ENCODE measurements at places on chromosomes 12 and 14.

- DNase-seq, result peak; percentile 95
These were observed 45.7 kb upstream of the RFLNA start for GRCh38 chr12:124248941-124249825.

GRCh38 chr12:1204581-1205121 lies 213.6 kb downstream of the ERC1 start:
- DNase-seq, result no peak

DNA sequence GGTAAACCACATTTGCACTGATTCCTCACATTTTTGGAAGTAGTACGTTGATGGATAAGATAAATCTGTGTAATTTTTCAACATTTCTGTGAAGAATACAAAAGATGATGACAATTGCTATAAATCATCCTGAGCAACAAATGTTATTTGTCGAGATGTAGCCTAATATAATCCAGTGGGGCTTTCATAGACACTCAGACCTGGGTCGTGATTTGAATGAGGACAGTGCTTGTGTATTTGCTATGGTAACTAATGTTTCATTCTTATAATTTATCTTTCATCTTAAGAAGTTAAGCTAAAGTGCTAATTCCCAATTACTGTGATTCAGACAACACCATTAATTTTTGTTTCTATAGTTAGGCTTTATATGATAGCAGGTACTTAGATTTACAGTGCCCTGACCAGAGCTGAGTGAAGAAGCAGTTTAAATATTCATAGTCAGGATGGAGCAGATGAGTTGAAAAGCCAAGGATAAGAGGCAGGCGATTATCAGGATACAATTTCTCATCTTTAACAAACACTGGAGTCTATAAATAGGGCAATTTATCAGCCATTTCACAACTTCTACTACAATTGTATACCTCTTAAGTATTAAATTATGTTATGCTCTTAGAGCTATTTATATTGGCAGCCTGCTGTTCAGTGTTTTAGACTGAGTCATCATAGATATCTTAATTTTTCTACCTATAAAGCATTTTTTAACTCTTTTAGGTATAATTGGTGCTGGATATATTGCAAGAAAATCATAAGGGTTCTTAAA lies 359.9 kb downstream of the TRHDE start:
- peak; percentile 93 for DNase-seq

GRCh38 chr12:113230315-113231234 lies 9.3 kb downstream of the TPCN1 start:
- DNase-seq, result no peak

DNA sequence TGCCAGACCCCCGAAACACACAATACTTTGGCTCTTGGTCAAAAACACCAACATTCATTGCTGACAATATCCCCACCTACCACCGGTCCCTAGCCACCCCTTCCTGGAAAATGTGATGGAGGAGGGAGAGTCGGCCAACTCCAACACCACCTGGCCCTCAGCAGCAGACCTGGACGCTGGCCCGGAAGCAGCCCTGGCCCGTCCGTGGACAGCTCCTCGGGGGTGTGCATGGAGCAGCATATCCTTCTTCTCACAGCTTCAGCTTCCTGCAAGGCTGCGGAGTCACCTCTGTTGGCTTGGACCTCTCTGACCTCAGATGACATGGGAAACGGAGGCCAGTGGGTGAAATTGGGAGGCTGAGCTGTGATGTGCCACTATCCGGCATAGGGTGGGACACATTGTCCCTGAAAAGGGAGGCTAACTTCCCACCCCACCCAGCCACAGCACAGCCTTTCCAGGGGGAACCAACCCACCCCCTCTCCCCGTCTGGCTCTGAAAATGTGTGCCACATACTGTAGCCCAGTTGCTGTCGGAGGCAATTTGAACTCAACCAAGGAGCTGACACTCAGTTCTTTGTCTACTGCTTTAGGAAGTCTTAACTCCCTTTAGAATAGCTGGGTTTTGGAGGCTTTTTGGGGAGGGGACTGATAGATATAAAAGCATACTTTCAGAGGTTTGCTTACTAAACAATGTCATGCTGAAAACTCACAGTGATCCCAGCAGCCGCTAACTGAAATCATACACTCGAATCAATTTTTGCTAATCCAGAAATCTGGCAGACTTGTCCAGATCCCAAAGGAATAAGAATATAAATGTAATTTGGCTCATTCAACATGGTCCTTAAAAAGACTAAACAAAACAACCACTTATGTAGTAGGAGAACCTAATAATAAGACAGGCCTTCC lies 43.1 kb upstream of the LTA4H start:
- no peak for DNase-seq

DNA sequence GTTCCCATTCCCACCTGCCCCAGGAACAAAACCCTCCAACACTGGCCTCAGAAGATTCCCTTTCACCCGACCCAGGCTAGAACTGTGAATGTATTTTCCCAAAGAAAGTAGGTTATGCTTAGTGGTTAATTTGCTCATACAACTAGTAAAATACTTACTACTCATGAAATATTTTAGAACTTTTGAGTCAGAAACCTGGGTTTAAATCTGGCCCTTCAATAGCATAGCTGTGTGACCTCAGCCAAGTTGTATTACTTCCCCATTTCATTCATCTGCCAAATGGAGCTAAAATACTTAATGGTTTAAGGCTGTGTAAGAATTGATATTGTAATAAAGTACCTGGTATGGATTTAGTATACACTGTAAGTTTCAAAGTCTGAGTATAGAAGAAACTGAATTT lies 69.1 kb upstream of the DNM1L start:
- no peak for DNase-seq

DNA sequence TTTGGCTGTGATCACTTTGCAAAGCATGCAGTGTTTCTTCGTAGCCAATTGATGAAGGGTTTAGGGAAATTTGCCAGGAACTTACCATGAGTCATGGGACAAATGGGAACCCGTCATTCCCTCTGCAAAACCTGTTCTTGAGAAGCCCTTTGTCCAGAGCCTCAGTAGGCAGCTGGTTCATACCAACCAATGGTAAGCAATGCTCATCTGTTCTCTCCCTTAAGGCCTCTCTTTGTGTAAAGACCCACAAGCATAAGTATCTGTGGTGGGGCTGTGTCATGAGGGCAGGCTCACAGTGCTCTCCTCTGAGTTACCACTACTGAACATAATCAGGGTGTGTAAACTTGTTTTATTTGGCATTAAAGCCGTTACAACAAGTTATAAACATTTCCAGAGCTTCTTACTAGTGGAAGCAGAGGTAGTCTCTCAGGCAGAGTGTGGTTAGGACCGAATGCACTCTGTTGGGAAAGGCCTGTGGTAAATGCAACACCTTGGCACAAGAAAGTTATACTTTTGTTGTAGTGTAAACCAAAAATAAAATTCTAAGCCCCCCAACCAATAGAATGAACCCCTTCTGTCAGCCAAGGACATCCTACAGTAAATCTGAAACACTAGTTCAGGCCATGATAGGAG lies 119.8 kb downstream of the SINHCAF start:
- DNase-seq, result no peak

All from NCI-H2227 treated with DMSO at 0.1 percent for 48 hours (cell line).